ENCODE measurements at places on chromosomes 11 and 22. TPM values are rescaled to one million over a fixed set of nuclear protein-coding genes. Genes with fewer than 3 reads are reported as not detected.

DNA sequence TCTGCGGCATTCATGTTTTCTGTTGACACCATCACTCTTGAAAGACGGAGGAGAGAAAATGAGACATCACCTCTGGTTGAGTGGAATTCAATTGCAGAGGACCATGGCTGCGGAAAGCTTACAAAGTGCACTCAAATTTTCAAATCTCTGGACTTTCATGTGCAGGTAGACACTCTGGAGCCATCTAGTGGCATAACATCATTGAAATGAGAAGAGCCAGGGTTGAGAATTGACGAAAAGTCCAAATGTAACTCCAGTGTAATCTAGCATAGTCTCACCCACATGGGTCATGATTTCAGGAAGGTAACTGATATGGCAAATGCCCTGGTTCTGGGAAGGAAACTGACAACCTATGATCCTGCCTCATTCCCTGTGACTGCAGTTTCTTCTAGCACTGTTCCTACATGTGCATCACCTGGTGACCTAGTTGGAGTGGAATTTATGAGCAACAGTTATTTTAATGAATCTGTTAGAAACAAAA lies 687.8 kb downstream of the KCNA4 start:
- no peak for DNase-seq

- no peak for DNase-seq
Measured at GRCh38 chr11:2366276-2366675, 10.8 kb upstream of the CD81 start.

DNA sequence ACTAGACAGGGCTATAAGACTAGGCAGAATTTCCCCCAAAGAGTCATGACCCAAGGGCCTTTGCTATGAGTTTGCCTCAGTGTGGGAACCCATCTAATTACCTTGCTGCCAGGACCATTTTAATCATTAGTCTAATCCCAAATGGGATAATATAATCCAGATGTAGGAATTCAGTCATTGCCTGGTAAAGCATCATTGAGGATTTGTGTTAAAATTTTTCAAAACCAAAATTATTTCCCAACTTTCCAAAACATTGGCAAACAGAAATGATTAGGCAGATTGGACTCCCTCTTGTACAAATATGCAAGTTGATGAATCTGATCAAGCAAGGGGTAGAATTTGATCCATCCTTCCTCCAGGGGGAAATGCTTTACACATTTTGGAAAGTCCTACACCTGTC lies 16.2 kb upstream of the MMP13 start:
- DNase-seq = no peak

GRCh38 chr11:14908214-14908880 lies 16.3 kb upstream of the CYP2R1 start:
- DNase-seq = no peak

DNA sequence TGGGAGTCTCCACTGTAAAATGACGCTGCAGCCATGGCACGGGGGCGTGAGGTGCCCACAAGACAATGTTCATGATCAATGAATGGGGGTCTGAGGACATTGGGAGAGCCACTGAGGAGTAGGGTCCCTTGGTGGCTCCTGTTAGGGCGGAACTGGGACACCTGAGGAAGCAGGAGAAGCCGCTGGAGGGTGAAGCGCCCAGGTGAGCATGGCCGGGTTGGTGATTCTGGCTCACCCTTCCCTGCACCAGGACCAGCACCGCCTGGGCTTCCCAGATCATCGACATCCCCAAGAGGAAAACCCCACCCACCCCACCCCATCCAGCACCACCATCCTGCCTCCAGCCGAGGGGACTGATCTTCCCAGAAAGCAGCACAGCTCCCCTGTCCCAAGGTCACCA lies 30.6 kb downstream of the SHANK2 start:
- no peak for DNase-seq

- no peak for DNase-seq
Measured at GRCh38 chr11:111253131-111253530, 7.6 kb downstream of the POU2AF2 start.

- no peak for DNase-seq
Measured at GRCh38 chr11:77823775-77824174, 2.8 kb downstream of the AAMDC start.

DNA sequence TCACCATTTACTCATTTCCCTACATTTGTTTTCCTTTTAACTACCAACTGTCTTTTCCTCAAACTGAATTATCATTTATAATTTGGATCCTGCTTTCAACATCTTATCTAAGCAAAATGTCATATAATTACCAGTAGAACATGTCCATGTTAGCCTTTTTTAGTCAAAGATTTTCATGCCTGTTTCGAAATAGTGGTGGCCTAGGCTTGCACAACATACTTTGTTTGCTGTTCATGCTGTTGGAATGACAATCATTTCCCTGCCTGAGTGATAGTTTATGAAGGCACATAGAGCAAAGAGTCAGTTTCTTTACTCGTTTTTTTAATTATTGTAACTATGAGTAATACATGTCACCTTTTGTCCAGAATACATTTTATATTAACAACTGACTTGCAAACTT lies 144.3 kb upstream of the ANO3 start:
- DNase-seq = no peak

DNA sequence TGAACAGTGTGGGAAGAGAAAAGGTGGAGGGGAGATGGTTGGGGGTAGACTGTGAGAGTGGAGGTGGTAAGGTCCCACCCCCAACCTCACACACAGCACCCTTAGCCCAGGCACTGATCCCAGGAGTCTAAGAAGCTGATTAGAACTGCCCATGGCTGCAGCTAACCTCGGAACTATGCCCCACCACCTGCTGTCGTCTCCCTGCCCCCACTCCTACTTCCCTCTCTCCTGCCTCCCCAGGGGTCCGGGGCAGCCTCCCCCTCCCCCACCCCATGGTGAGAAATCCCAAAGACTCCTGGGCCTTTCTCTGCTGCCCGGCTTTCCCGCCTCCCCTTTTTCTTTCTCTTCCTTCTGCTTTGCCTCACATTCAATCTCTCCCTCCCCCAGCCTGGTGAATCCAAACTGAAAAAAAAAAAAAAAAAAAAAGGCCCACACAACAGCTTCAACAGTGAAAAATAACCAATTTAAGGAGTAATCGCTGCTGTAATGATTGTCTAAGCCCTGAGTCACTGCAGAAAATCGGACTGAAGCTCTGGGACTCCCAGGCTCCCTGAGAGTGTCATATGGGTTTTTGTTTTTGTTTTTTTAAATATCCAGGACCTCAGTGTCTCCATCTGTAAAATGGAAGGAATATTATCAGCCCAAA lies 9.6 kb upstream of the TP53I11 start:
- DNase-seq = no peak

DNA sequence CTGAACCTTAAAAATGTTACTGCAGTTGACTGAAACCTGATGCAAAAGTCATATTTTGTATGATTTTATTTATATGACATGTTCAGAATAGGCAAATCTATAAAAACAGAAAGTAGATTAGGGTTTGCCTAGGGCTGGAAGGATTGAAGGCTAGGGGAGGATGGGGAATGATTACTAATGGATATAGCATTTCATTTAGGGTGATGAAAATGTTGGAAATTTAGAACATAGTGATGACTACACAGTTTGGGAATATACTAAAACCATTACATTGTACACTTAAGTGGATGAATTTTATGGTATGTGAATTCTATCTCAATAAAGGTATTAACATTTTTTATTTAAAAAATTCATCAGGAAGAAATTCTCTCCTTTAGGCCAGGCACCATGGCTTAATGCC lies 22.9 kb upstream of the PAFAH1B2 start:
- no peak for DNase-seq

DNA sequence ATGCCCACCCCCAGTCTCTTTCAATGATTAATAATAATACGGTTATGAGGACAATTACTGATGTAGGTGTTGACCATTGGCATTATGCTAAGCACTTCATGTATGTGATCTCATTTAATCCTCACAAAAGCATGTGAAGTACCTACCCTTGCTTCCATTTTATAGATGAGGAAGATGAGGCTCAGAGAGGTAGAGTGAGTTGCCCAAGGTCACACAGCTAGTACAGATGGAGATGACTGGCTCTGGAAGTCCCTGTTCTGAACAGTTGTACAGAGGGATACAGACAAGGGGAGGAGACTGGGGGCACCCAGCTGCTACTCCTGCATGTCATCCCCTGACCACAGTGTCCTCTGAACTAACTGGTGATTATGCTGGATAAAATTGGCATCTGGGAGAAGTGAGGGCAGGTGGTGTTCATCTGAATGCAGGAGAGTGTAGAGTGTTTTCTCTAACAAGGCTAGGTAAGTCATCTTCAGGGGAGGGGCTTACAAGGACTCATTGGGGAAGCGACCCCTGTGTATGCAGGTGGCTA lies 43.2 kb downstream of the KIAA1671 start:
- no peak for DNase-seq

DNA sequence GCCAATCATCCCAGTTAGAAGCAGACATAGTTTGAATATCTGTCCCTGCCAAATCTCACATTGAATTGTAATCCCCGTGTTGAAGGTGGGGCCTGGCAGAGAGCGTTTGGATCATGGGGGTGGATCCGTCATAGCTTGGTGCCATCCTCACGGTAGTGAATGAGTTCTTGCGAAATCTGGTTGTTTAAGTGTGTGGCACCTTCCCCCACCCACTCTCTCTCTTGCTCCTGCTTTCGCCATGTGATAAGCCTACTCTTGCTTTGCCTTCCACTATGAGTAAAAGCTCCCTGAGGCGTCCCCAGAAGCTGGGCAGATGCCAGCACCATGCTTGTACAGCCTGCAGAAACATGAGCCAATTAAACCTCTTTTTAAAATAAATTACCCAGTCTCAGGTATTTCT lies 5.0 kb upstream of the CCDC81 start:
- no peak for DNase-seq

- no peak for DNase-seq
Measured at GRCh38 chr11:117126223-117126965, 17.7 kb upstream of the PAFAH1B2 start.

- no peak for DNase-seq
Measured at GRCh38 chr11:111707039-111707690, 59.0 kb downstream of the PPP2R1B start.

DNA sequence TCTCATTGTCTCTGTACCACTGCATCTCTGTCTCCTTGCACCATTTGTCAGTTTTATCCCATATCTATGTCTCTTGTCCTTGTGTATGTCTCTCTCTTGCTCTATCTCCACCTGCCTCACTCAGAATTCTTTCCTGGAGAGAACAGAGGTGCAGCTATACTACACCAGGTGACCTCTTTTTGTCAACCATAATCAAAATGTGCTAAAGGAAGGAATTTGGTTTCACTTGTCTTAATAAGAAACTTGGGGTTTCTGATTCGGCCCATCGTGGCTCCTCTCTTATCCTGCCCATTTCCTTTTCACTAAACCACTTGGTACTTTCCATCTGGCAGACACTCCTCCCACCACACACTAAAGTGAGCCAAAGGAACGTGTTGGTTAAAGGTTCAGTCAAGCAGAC lies 2.0 kb upstream of the C11orf42 start:
- DNase-seq = no peak

DNA sequence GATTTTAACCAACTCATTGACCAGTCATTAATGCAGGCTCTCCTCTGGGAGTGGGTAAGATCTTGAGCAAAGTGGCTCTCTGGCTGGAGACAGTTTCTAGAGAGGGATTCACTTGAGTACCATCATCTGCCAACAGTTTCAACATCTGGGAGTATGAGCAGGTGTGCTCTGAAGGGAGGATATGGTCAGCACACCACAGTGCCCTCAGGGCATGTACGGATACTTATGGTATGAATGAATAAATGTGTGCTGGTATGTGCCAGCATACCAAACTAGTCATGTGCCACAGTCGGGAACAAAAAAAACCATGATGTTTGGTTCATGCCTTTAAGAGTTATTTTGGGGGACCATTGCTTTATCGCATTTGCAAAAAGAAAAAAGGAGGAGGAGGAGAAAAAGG lies 1197.5 kb upstream of the TENM4 start:
- no peak for DNase-seq

DNA sequence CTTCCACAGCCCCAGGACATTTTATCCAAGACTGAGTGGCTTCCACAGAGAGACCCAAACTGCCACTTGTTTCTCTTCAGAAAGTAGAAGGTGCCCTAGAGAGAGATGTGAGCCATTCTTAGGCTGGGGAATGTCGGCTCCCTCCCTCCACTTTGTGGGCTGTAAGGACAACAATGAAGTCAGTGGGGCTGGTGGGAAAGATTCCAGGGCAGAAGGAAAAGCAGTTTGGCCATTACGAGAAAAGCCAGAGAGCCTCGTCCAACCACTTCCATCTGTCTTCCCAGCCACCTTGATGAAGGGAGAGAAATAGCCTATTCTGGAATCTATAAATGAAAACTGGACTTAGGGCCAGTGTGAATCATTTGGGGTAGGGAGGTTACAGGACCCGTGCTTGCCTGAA lies 382.5 kb downstream of the NXPE2 start:
- DNase-seq = no peak

DNA sequence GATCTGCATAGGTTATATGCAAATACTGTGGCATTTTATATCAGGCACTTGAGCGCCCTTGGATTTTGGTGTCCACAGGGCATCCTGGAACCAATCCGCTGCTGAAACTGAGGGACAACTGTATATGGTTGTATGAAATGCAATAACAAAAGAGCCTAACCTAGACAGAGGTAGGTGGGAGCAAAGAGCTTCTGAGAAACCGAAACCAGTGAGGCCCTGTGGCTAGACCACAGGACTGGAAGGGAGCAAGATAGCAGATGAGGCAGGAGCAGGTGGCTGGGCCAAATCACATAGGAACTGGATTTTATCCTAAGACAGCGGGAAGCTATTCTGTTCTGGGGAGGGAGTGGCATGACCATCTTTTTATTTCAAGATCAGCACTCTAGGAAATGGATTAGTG lies 30.1 kb downstream of the RCN1 start:
- DNase-seq = no peak

DNA sequence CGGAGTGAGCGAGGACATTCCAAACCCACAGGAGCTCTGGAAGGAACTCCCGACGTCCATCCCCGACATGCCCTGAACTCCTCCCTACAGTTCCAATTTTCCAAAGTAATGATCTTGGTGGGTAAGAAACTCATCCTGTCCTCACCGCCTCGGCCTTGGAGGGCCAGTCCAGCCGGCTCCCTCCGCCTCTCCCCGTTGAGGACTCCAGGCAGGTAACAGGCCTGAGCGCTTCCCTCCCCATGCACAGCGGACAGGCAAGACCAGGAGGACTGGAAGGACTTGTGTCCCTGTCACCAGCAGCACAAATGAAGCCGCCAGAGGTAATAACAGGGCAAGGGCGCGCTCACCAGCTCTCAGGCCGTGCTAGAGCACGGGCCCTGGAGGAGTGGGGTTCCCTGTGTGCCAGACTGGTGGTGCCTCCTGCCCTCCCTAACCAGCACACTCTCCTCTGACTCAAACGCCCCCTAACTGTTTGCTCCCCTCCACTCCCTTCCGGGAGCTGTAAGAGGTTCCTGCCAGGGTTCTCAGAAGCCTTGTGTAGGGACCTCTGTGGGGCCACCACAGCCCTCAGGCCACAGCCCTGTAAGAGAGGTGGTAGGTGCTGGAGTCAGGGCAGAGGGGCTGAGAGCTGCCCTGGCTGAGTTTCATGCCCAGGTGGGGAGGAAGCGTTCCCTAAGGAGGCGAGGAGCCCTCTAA lies 17.1 kb downstream of the OVOL1 start:
- DNase-seq = no peak

- DNase-seq = no peak
Measured at GRCh38 chr11:79013509-79013908, 427.3 kb downstream of the TENM4 start.

The MRGPRF gene
- total RNA-seq = 75.2 TPM

The A4GALT gene
- 57.9 TPM for total RNA-seq

The OR8B3 gene
- total RNA-seq = not detected

The CCDC15 gene
- 2.2 TPM for total RNA-seq

The GNAZ gene
- total RNA-seq = 10.7 TPM

The DCHS1 gene
- 26.0 TPM for total RNA-seq

The RFPL1 gene
- not detected for total RNA-seq
